Activated T-helper 1 cell treated with anti-CD3 and anti-CD28 coated beads, Interleukin-12 subunit alpha, Interleukin-12 subunit beta, Interleukin-2, Interleukin-4 antibody, amounts not matched to agents 30 ng/mL and 10 ng/mL and 1 ng/mL, durations not matched to agents 14 hours and 24 hours and 36 hours (primary cell): ENCODE measurements at places on chromosomes 12 and 14. TPM values are rescaled to one million over a fixed set of nuclear protein-coding genes. Genes with fewer than 3 reads are reported as not detected.
A peak's percentile ranks its signal among the peaks of the same experiment; 100 is the strongest.

DNA sequence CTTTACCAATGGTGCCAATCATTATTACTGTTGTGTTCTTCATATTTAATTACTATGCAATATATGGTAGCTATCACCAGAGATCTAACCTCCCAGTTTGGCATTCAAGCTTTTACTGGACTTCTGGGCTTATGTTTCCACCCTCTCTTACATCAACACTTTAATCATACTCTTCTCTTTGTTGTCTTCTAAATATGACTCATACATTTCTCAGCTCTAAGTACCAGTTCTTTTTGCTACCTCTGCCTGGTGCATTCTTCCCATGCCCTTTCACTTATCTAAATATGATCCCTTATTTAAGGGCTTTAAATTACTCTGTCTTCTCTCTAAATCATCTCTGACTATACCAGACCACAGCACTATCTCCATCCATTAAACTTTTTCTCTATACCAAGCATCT is 246.1 kb upstream of the CCDC196 start:
- no peak for DNase-seq
- H3K36me3 ChIP-seq, result no peaks in the 10 kb centered on the region
- no peaks in the 10 kb centered on the region for H3K4me1 ChIP-seq
- H3K27me3 ChIP-seq, result peaks cover 9% of the 10 kb centered on the region

GRCh38 chr14:24013654-24014514 is 25.2 kb downstream of the DHRS4L2 start:
- peaks cover 7% of the 10 kb centered on the region for H3K27me3 ChIP-seq
- no peak overlapping the region for H3K27ac ChIP-seq
- peaks cover 23% of the 10 kb centered on the region for H3K4me1 ChIP-seq
- no peak overlapping the region for H3K4me3 ChIP-seq
- peak; percentile 57 for DNase-seq
- peaks cover 6% of the 10 kb centered on the region for H3K36me3 ChIP-seq

- H3K36me3 ChIP-seq, result no peaks in the 10 kb centered on the region
- no peak overlapping the region for H3K27ac ChIP-seq
- DNase-seq, result no peak
- H3K27me3 ChIP-seq, result no peaks in the 10 kb centered on the region
- H3K4me3 ChIP-seq, result no peak overlapping the region
- peaks cover under 1% of the 10 kb centered on the region for H3K4me1 ChIP-seq
These were observed 128.4 kb downstream of the GALC start for GRCh38 chr14:87864356-87865270.

- H3K4me3 ChIP-seq, result no peak overlapping the region
- DNase-seq, result no peak
- H3K4me1 ChIP-seq, result peaks cover 9% of the 10 kb centered on the region
- peaks cover 2% of the 10 kb centered on the region for H3K27me3 ChIP-seq
These were observed 50.0 kb upstream of the EVL start for GRCh38 chr14:100015251-100015655.

- peaks cover 3% of the 10 kb centered on the region for H3K36me3 ChIP-seq
- no peak for DNase-seq
- no peak overlapping the region for H3K27ac ChIP-seq
- H3K4me3 ChIP-seq, result no peak overlapping the region
These were observed 99.2 kb downstream of the SCARB1 start for GRCh38 chr12:124764451-124764850.

- no peak overlapping the region for H3K4me3 ChIP-seq
These were observed 85.2 kb downstream of the WNK1 start for GRCh38 chr12:837548-837947.

GRCh38 chr12:98418357-98419075 is 96.9 kb upstream of the TMPO start:
- no peak for DNase-seq
- H3K27ac ChIP-seq, result no peak overlapping the region
- no peaks in the 10 kb centered on the region for H3K4me1 ChIP-seq
- H3K4me3 ChIP-seq, result no peak overlapping the region
- peaks cover 13% of the 10 kb centered on the region for H3K27me3 ChIP-seq

- DNase-seq, result no peak
- H3K4me3 ChIP-seq, result no peak overlapping the region
- H3K27ac ChIP-seq, result no peak overlapping the region
- no peaks in the 10 kb centered on the region for H3K36me3 ChIP-seq
- no peaks in the 10 kb centered on the region for H3K4me1 ChIP-seq
These were observed 421.9 kb downstream of the LRFN5 start for GRCh38 chr14:42028607-42029006.

GRCh38 chr12:80059875-80060274 is 39.5 kb upstream of the OTOGL start:
- H3K4me1 ChIP-seq, result no peaks in the 10 kb centered on the region
- H3K4me3 ChIP-seq, result no peak overlapping the region
- H3K36me3 ChIP-seq, result no peaks in the 10 kb centered on the region
- no peak overlapping the region for H3K27ac ChIP-seq

GRCh38 chr12:52688481-52688880 is 8.3 kb upstream of the KRT1 start:
- H3K27ac ChIP-seq, result no peak overlapping the region
- no peak for DNase-seq
- H3K4me1 ChIP-seq, result peaks cover 14% of the 10 kb centered on the region

DNA sequence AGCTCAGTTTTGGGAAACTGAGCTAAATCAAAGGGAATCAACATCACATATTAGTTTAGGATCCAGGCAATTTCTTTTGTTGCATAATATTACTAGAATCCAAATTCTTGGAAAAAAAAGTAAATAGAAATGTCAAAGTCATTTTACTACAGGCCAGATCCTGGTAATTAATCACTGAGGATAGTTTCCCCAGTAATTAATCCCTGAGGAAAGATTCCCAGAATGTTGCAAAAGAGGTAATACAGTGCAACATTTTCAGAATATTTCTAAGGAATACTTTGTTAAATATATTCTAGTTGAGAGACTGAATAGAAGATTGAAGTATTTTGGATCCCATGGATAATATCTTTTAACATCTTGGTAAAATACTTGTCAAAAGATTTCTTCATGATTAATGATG is 207.0 kb upstream of the GARIN2 start:
- peaks cover 5% of the 10 kb centered on the region for H3K4me1 ChIP-seq
- H3K4me3 ChIP-seq, result no peak overlapping the region
- no peak overlapping the region for H3K27ac ChIP-seq
- no peaks in the 10 kb centered on the region for H3K27me3 ChIP-seq
- no peak for DNase-seq

- H3K4me1 ChIP-seq, result peaks cover 25% of the 10 kb centered on the region
- peak overlapping the region; percentile 22 for H3K27ac ChIP-seq
- DNase-seq, result no peak
- H3K27me3 ChIP-seq, result peaks cover 21% of the 10 kb centered on the region
- H3K36me3 ChIP-seq, result no peaks in the 10 kb centered on the region
These were observed 9.4 kb upstream of the BCL11B start for GRCh38 chr14:99281396-99281795.

DNA sequence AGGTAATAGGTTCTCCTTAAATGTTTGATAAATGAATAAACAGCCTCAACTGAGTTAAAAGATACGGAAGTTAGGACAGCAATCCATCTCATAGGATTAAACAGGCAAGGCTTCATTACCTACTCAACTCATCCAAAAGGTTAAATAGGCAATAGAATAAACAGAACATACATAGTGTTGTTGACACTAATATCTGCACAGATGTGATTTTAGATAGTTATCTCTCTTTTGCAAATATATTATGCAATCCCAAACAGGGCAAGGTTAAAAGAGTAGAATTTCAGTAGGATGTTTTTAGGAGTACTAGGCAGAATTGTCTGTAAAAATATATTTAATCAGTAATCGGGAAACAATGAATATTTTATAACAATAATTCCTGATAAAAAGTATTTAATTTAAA is 276.3 kb downstream of the CPNE8 start:
- DNase-seq, result no peak
- no peaks in the 10 kb centered on the region for H3K36me3 ChIP-seq
- H3K27me3 ChIP-seq, result no peaks in the 10 kb centered on the region
- no peak overlapping the region for H3K4me3 ChIP-seq

- no peak overlapping the region for H3K4me3 ChIP-seq
- H3K4me1 ChIP-seq, result no peaks in the 10 kb centered on the region
- no peak for DNase-seq
- no peaks in the 10 kb centered on the region for H3K27me3 ChIP-seq
- no peaks in the 10 kb centered on the region for H3K36me3 ChIP-seq
These were observed 390.7 kb downstream of the SYT1 start for GRCh38 chr12:79255288-79255687.

- no peak overlapping the region for H3K4me3 ChIP-seq
- H3K4me1 ChIP-seq, result no peaks in the 10 kb centered on the region
- H3K27ac ChIP-seq, result no peak overlapping the region
- no peaks in the 10 kb centered on the region for H3K27me3 ChIP-seq
These were observed 284.3 kb upstream of the MDGA2 start for GRCh38 chr14:47959740-47960139.

GRCh38 chr12:67918441-67918840 is 70.8 kb upstream of the IFNG-AS1 start:
- H3K36me3 ChIP-seq, result no peaks in the 10 kb centered on the region
- H3K4me1 ChIP-seq, result no peaks in the 10 kb centered on the region
- peaks cover 6% of the 10 kb centered on the region for H3K27me3 ChIP-seq
- no peak overlapping the region for H3K4me3 ChIP-seq
- no peak for DNase-seq

DNA sequence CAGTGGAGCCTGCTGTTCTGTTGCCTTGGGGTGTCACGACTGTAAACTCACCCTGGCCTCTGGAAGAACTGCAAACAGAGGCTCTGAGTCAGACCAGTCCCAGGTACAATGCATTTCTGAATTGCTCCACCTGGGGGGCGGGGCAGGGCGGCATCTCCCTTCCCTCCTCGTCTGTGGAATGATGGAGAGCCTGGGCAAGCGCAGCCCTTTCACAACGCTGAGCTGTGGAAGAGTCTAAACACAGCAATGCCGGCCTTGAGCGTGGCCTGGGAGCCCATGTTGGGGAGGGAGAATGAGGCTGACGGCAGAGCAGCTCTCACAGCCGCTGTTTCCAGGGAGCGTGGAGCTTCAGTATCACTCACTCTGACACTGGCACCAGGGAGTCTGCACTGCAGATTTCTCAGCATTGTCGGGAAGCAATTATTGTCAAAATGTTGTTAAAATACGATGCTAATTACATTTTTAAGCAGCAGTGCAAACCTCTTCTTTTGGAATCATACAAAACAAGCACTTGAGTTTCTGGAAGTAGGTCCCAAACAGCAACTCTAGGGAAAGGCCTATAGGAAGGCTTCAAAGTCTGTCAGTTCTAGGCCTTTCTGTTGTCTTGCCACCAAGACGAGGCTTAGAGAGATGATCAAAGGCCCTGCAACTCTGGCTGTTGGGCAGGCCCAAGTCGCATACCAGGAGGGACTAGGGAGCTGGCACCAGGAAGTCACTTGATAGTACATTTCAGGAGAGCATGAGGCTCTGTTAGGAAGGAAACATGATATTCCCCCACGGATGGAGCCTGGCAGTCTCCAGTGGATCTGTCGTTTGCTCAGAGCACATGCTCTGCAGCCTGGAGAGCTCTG is 244.0 kb upstream of the FKBP4 start:
- H3K36me3 ChIP-seq, result no peaks in the 10 kb centered on the region
- H3K27ac ChIP-seq, result no peak overlapping the region
- no peak overlapping the region for H3K4me3 ChIP-seq
- no peaks in the 10 kb centered on the region for H3K4me1 ChIP-seq
- no peaks in the 10 kb centered on the region for H3K27me3 ChIP-seq

- H3K36me3 ChIP-seq, result no peaks in the 10 kb centered on the region
- H3K27me3 ChIP-seq, result no peaks in the 10 kb centered on the region
- no peak for DNase-seq
- no peak overlapping the region for H3K4me3 ChIP-seq
These were observed 80.8 kb downstream of the SLC25A21 start for GRCh38 chr14:37091651-37092050.

GRCh38 chr12:98780261-98780660 is 135.2 kb downstream of the APAF1 start:
- H3K4me1 ChIP-seq, result no peaks in the 10 kb centered on the region
- no peaks in the 10 kb centered on the region for H3K36me3 ChIP-seq
- H3K27ac ChIP-seq, result no peak overlapping the region
- no peak overlapping the region for H3K4me3 ChIP-seq
- DNase-seq, result no peak
- H3K27me3 ChIP-seq, result peaks cover 19% of the 10 kb centered on the region

DNA sequence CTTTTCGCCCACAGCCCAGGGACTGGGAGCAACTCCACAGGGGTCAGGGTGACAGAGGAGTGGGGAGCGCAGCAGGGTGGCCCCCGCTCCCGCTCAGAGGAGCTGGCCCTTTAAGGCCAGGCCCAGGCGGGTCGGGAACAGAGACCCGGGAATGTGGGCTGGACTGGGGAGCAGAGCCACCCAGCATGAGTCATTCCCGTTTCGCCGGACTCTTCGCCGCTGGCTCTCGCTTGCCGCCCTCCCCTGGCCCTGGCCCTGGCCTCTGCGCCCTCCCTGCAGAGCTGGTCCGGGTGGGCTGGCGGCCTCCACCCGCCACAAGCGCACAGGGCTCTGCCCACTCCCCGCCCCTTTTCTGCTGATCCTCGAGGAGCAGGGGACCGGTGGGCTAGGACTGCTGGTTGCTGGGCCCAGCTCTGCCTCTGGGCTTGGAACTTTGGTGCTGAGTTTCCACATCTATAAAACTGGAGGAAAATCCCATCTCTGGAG is 92.8 kb downstream of the NINJ2 start:
- H3K4me1 ChIP-seq, result peaks cover 44% of the 10 kb centered on the region
- H3K36me3 ChIP-seq, result no peaks in the 10 kb centered on the region
- H3K4me3 ChIP-seq, result no peak overlapping the region
- no peaks in the 10 kb centered on the region for H3K27me3 ChIP-seq
- DNase-seq, result no peak

GRCh38 chr14:76067536-76067935 is 82.0 kb downstream of the IFT43 start:
- H3K36me3 ChIP-seq, result peaks cover 2% of the 10 kb centered on the region
- DNase-seq, result no peak
- H3K27me3 ChIP-seq, result peaks cover 2% of the 10 kb centered on the region
- no peaks in the 10 kb centered on the region for H3K4me1 ChIP-seq

DNA sequence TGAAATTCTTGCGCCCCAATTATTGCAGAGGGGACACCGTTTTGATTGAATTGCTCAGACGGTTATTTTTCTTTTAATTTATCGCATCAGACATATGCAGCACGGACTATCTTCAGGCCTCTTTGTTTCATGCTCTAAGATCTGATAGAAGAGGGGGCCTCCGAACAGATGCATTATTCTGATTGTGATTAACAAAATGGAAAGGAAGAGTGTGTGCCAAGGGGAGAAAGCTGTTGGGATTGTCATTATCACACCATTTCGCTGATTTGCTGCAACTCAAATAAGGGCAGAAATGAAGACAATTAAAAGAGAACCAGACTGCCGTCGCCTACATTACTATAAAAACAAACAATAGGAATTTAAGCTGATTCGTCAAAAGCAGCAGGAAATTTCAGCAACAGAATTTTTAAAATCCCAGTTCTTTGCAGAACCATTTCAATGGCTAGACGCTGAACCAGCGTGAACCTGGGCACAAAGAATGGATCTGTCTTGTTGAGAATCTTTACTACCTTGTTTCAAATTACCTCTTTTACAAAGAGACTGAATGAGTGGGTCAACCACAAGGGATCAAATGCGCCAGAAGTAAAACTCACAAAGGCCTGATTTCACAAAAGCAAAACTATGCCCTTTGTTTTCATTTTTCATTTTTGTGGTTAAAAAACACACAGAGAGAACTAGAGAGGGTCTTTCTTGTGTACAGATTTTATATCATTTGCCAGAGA is 30.6 kb downstream of the TMEM132D start:
- no peak overlapping the region for H3K4me3 ChIP-seq
- H3K27ac ChIP-seq, result no peak overlapping the region
- no peak for DNase-seq
- no peaks in the 10 kb centered on the region for H3K27me3 ChIP-seq
- H3K4me1 ChIP-seq, result no peaks in the 10 kb centered on the region
- H3K36me3 ChIP-seq, result no peaks in the 10 kb centered on the region

CYP46A1 gene
- 0.27 TPM in 1 of 2 replicates, not detected in the other for total RNA-seq

KRT73 gene
- total RNA-seq, result not detected in 2 replicates

CFAP251 gene
- total RNA-seq, result 0.65 and 0.76 TPM in 2 replicates

LRRIQ1 gene
- total RNA-seq, result not detected in 2 replicates

GNS gene
- total RNA-seq, result 20.6 and 21.3 TPM in 2 replicates

RNASE7 gene
- total RNA-seq, result not detected in 2 replicates

TMEM106C gene
- 139 and 143 TPM in 2 replicates for total RNA-seq

ENDOU gene
- total RNA-seq, result not detected in 2 replicates

MGAT4C gene
- under 0.01 TPM in 1 of 2 replicates, not detected in the other for total RNA-seq

PPP1CC gene
- total RNA-seq, result 449 and 469 TPM in 2 replicates

CMA1 gene
- total RNA-seq, result not detected in 2 replicates
